ENCODE measurements at places on chromosomes 6 and 20. TPM values are rescaled to one million over a fixed set of nuclear protein-coding genes. Genes with fewer than 3 reads are reported as not detected.

THEMIS gene
- total RNA-seq, result 133 TPM

LATS1 gene
- 28.5 TPM for total RNA-seq

VSX1 gene
- total RNA-seq, result not detected

GGTLC1 gene
- not detected for total RNA-seq
